ENCODE measurements at places on chromosomes 2 and 18.
A peak's percentile ranks its signal among the peaks of the same experiment; 100 is the strongest.

GRCh38 chr2:9460441-9461017 lies 13.8 kb upstream of the IAH1 start:
- DNase-seq, result no peak

- DNase-seq, result peak; percentile 88
Measured at GRCh38 chr18:28065031-28065792, 111.7 kb downstream of the CDH2 start.

DNA sequence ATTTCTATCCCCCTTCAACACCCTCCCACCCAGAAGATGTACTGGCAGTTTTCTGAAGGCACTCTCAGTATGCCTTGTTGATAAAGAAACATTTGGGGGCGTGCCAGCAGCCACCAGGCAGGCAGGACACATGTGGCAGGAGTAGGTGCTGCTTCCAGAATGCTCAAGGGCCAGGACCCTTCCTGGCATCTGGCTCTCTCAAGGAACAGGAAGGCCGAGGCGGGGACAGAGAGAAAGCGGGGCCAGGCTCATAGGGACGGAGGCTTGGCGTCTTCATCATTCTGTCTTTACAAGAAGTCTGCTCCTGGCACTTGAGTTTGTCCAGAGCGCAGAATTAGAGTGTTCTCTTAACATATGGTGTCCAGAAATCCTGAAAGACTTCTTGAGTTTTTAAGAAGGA lies 121.6 kb downstream of the FAM210A start:
- no peak for DNase-seq

DNA sequence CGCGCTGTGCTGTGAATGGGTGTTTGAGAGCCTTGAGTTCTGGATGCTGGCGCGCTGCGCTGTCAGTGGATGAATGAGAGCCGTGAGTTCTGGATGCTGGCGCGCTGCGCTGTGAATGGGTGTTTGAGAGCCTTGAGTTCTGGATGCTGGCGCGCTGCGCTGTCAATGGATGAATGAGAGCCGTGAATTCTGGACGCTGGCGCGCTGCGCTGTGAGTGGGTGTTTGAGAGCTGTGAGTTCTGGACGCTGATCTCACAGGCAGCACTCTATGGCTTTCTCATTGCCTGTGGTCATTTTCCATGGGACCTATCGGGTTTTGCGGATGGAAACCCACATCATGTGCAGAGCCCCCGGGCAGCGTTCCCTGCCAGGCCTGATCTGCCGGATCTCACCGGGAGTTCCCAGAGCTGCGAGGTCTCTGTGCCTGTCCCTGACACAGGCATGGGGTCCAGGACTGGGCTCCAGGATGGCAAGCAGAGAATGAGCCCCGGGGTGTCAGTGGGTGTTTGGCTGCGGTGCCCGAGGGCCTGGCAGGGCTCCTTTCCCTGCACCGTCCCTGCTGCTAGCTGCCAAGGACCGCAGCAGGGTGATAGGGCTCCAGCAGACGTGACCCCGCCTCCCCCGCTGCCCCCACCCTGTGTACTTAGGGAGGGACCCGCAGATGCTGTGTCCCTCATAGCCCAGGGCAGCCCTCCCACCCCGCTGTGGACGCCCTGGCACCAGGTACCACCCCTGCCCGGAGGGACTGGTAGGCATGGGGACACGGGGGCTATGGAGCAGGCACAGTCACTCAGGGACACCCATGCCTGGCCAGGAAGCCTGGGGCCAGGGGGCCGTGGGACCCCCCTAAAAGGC lies 9.7 kb downstream of the PDCD1 start:
- DNase-seq, result no peak

Data from HT1080 (cell line).